SK-N-SH (cell line): ENCODE measurements at places on chromosomes 2 and 18. TPM values are rescaled to one million over a fixed set of nuclear protein-coding genes. Genes with fewer than 3 reads are reported as not detected.
A peak's percentile ranks its signal among the peaks of the same experiment; 100 is the strongest.

GRCh38 chr2:166651991-166652390 is 157.9 kb upstream of the SCN7A start:
- H3K27ac ChIP-seq = peak overlapping the region; percentile 74; the same call in 1 of the 2 replicates
- no peak for DNase-seq
- no peaks in the 10 kb centered on the region for H3K36me3 ChIP-seq
- no peak overlapping the region for H3K4me3 ChIP-seq
- H3K4me1 ChIP-seq = peaks cover 13% of the 10 kb centered on the region; the same call in 1 of the 2 replicates

DNA sequence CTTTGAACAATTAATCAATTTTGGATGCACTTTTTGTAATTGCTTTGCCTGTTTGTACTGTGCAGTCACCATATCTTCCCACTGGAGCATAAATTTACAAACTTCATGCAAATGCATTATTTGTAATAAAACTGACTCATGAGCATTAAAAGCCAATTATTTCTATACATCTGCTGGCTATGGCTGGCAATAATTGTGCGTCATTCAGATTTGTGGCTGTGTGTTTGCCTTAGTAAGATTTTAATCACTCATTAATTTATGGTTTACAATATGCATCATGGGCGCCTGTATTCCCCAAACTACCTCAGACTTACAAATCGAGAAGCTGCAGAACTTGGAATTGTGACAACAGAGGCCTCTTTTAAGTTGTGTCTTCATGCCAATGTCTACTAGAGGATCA is 132.4 kb upstream of the TRIB2 start:
- H3K4me1 ChIP-seq = 0 out of 2 replicates have a peak, but pooled peaks cover 6% of the 10 kb centered on the region
- H3K27me3 ChIP-seq = no peaks in the 10 kb centered on the region
- no peak for DNase-seq
- H3K36me3 ChIP-seq = no peaks in the 10 kb centered on the region
- no peak overlapping the region for H3K27ac ChIP-seq

- no peak overlapping the region for H3K27ac ChIP-seq
- H3K27me3 ChIP-seq = no peaks in the 10 kb centered on the region
- no peaks in the 10 kb centered on the region for H3K36me3 ChIP-seq
Measured at GRCh38 chr2:232321156-232321816, 57.3 kb upstream of the ALPP start.

GRCh38 chr2:233418761-233419546 is 64.7 kb downstream of the DGKD start:
- DNase-seq = no peak
- H3K27me3 ChIP-seq = no peaks in the 10 kb centered on the region
- H3K4me3 ChIP-seq = no peak overlapping the region
- H3K4me1 ChIP-seq = peaks cover 38% of the 10 kb centered on the region
- H3K36me3 ChIP-seq = no peaks in the 10 kb centered on the region
- H3K27ac ChIP-seq = no peak overlapping the region

- no peak overlapping the region for H3K4me3 ChIP-seq
- no peaks in the 10 kb centered on the region for H3K27me3 ChIP-seq
- DNase-seq = no peak
- H3K4me1 ChIP-seq = peaks cover 13% of the 10 kb centered on the region
- H3K36me3 ChIP-seq = no peaks in the 10 kb centered on the region
Measured at GRCh38 chr2:189217541-189217940, 38.0 kb upstream of the COL5A2 start.

DNA sequence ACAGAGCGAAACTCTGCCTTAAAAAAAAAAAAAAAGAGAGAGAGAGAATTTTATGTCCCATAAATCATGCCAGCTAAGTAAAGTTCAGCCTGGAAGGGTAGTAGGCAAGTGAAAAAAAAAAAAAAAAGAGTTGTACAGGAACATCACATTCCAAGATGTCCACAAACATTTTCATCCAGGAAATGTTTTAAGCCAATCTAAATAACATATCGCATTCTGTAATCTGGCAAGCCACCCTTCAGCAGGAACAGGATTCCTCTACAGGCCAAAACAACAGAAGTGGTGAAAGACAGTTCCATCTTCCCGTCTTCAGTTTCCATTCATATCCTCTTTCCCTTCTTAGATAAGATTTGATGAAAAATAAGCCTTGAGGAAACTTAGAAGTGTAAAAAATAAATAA is 1108.1 kb upstream of the DDX18 start:
- H3K36me3 ChIP-seq = no peaks in the 10 kb centered on the region
- H3K27me3 ChIP-seq = no peaks in the 10 kb centered on the region
- H3K4me1 ChIP-seq = no peaks in the 10 kb centered on the region
- no peak overlapping the region for H3K4me3 ChIP-seq
- no peak overlapping the region for H3K27ac ChIP-seq
- DNase-seq = no peak

DNA sequence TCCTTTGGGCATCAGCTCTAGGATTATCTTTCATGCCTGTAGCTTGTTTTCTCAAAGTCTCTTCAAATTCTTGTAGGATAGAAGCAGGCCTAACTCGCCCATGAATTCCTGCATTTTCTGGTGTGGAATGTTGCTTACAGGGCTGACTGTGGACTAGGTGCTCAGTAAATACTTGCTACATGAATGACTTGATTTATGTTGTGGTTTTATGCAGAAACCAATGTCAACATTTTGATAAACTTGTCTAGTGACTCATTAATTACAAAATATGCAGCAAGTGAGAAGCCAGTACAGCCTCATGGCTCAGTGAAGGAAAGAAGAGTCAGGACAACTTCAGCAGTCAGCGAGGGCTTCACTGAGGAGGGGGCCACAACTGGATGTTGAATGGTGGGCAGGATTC is 110.6 kb upstream of the SIX2 start:
- H3K36me3 ChIP-seq = no peaks in the 10 kb centered on the region
- DNase-seq = no peak
- H3K4me3 ChIP-seq = no peak overlapping the region
- no peaks in the 10 kb centered on the region for H3K27me3 ChIP-seq
- peaks cover 20% of the 10 kb centered on the region; the same call in 1 of the 2 replicates for H3K4me1 ChIP-seq

DNA sequence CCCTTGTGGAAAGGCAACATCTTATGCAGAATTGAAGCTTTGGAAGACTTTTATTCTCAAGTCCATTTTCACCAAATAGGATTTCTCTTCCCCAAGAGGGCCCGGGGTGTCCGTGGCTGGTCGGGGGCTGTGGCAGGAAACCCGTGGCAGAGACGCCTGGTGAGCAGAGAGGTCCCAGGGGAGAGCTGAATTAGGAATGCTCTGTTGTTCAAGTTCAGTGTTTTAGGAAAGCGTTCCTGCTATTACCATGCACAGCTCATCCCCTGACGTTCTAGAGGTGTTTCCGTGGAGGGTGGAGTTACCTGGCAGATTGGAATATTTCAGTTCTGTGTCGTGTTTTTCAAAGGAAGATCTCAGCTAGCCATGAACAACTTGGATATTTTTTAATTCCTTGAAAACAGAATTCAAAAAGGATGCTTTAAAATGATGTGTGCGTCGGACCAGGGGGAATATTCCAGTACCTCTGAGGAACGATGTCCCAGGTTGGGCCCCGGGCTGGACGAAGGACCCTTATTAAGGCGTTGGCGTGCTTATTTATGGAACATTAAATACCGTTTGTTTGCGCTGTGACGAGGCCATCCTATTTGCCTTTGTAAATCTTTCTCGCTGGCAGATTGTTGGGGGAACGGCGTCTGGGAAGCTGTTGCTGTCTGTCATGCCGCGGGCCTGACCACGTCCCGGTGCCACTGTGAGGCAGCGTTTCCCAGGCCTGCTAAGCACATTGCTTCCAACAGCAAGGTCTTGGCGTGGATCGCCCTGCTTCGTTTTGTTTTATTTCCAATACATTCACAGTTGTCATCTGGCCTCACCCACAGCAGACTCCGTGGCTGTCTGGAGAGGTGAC is 8.2 kb downstream of the NFATC1 start:
- no peaks in the 10 kb centered on the region for H3K4me1 ChIP-seq
- no peak overlapping the region for H3K27ac ChIP-seq
- H3K36me3 ChIP-seq = no peaks in the 10 kb centered on the region
- DNase-seq = no peak
- H3K4me3 ChIP-seq = no peak overlapping the region
- peaks cover 86% of the 10 kb centered on the region for H3K27me3 ChIP-seq

DNA sequence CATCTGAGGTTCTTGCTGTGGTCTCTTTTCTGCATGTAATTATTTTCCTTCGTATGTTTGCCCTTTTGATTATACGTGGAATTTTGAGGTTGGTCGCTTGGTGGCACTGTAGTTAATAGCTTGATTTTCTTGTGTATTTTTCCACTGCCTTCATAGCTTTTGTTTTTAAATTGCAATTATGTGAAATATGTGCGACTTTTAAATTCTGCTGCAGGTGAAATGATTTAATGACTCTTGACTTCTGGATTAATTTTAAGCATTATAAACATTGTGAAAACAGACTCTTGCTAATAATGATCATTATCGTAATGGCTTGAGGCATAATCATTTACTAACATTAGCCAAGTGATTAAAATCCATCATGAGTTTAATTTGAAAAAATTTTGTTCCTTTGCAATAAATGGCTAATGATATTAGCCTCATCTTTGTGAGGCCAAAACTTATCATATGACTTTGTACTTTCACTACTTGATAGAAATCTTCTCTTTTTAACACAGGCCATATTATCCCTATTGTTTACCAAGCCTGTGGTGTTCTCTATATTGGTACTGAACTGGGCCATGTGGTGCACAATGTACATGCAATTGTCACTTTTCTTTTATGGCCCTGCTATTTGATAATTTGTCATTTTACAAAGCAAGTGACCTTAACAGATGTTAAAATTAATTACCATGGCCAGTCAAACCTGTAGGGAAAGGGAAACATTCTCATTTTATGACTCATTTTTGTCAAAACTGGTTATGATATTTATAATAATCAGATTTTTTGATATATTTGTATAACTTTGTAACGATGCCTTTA is 62.8 kb upstream of the NEUROD1 start:
- no peaks in the 10 kb centered on the region for H3K36me3 ChIP-seq
- H3K27ac ChIP-seq = no peak overlapping the region; the same call in 1 of the 2 replicates
- peaks cover 19% of the 10 kb centered on the region; the same call in 1 of the 2 replicates for H3K4me1 ChIP-seq
- no peak overlapping the region for H3K4me3 ChIP-seq

Gene PLCD4
- polyA plus RNA-seq = 8.5 and 11.0 TPM in 2 replicates

Gene ZC3H15
- 26.5 and 27.7 TPM in 2 replicates for polyA plus RNA-seq

Gene UGP2
- polyA plus RNA-seq = 30.1 and 39.1 TPM in 2 replicates

Gene SLC9A4
- polyA plus RNA-seq = 0.07 and 0.11 TPM in 2 replicates

Gene PSMA8
- polyA plus RNA-seq = not detected in 2 replicates

Gene CNRIP1
- 55.5 and 63.0 TPM in 2 replicates for polyA plus RNA-seq

Gene CNDP1
- polyA plus RNA-seq = not detected in 2 replicates
